Vein endothelial cell (primary cell): ENCODE measurements at places on chromosomes 4 and X. TPM values are rescaled to one million over a fixed set of nuclear protein-coding genes. Genes with fewer than 3 reads are reported as not detected.

NDST3 gene
- 0.29 and 0.65 TPM in 2 replicates for total RNA-seq

GPR50 gene
- total RNA-seq = not detected in 2 replicates

PAK3 gene
- total RNA-seq = 0.29 and 0.33 TPM in 2 replicates

XPNPEP2 gene
- total RNA-seq = not detected in 2 replicates

TEC gene
- 0.65 and 1.1 TPM in 2 replicates for total RNA-seq

DUSP9 gene
- 0.19 and 0.33 TPM in 2 replicates for total RNA-seq

NWD2 gene
- total RNA-seq = not detected in 2 replicates

PLXNA3 gene
- total RNA-seq = 14.9 and 21.6 TPM in 2 replicates

PAGE2B gene
- not detected in 2 replicates for total RNA-seq

BST1 gene
- 22.0 and 49.3 TPM in 2 replicates for total RNA-seq

SH3D19 gene
- total RNA-seq = 125 and 149 TPM in 2 replicates

CFAP47 gene
- total RNA-seq = under 0.01 TPM in 1 of 2 replicates, not detected in the other

KCND1 gene
- 0.19 and 0.33 TPM in 2 replicates for total RNA-seq

IKBKG gene
- 25.7 and 26.8 TPM in 2 replicates for total RNA-seq

EVC gene
- 13.5 and 19.3 TPM in 2 replicates for total RNA-seq

USP17L17 gene
- not detected in 2 replicates for total RNA-seq

GPR173 gene
- total RNA-seq = 1.9 and 3.6 TPM in 2 replicates

CYP2U1 gene
- 5.3 and 6.5 TPM in 2 replicates for total RNA-seq

WAS gene
- 0.33 TPM in 1 of 2 replicates, not detected in the other for total RNA-seq

DNAAF6 gene
- not detected in 2 replicates for total RNA-seq

PDGFRA gene
- total RNA-seq = 0.33 and 1.2 TPM in 2 replicates

EFHC2 gene
- total RNA-seq = not detected in 2 replicates

IL2 gene
- total RNA-seq = not detected in 2 replicates

HDAC6 gene
- total RNA-seq = 28.4 and 43.8 TPM in 2 replicates

CLNK gene
- total RNA-seq = not detected in 2 replicates

CLDN2 gene
- not detected in 2 replicates for total RNA-seq

GLUD2 gene
- 1.3 TPM in 2 replicates for total RNA-seq

LANCL3 gene
- 0.98 and 1.7 TPM in 2 replicates for total RNA-seq

MTTP gene
- total RNA-seq = not detected in 2 replicates

XAGE1A gene
- total RNA-seq = not detected in 2 replicates

ATOH1 gene
- not detected in 2 replicates for total RNA-seq

CEP44 gene
- total RNA-seq = 5.9 and 9.7 TPM in 2 replicates

IL2RG gene
- total RNA-seq = 0.19 TPM in 1 of 2 replicates, not detected in the other

P2RY8 gene
- total RNA-seq = under 0.01 TPM in 1 of 2 replicates, not detected in the other

SUPT20HL1 gene
- not detected in 2 replicates for total RNA-seq

TBX22 gene
- total RNA-seq = not detected in 2 replicates

LDOC1 gene
- 6.2 and 8.5 TPM in 2 replicates for total RNA-seq

PLXNB3 gene
- total RNA-seq = 11.0 and 11.4 TPM in 2 replicates
